ENCODE measurements at places on chromosomes 1 and 21.

DNA sequence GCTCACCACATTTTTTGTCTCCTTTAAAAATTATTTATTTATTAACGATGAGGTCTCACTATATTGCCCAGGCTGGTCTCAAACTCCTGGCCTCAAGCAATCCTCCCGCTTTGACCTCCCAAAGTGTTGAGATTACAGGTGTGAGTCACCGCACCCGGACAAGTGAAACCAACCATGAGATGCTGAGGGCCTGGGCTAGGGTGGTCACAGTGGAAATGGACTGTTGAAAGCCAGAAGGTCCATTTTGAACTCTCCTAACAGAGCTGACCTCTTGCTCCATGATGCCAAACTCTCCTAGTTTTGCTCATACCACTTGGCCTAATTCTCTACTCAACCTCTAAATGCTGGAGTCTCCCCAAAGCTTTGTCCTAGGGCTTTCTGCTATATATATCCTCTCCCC, 109.1 kb downstream of the SLC45A1 start:
- DNase-seq: no peak

DNA sequence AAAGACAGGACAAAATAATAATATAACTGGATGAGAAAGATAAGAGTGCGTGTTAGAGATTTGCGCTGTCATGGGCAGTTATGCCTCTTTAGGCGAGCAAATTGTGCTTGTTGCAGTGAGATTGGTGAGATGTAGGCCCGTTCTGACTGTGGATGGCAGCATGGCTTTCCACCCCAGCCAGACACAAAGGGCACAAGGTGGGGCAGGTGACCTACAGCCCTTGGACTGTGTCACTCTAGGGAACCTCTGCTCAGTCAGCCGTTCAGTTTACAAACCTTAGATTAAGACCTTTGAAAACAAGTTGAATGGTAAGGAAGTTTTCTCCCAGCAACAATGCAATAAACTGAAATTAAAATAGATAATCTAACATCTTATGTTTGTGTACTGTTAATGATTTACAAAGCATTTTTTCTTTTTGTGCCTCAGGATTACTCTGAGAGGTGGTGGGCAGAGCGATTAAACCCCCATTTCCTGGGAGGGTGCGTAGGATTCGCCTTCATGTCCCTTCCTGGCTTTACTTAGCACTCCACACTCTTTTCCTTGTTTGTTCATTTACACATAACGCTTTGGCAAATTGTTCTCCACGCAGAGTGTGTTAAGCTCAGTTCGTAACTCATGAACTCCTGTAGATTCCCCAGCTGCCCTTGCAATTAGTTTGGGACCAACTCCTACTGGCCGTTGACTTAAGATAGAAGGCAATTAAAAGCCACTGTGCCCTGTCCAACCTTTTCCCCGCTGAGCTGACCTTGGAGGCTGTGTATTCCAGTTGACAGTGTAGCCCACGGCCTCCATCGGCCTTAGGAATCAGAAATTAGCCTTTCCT, 58.1 kb upstream of the IGSF5 start:
- no peak for DNase-seq

- DNase-seq: no peak
Measured at GRCh38 chr1:78224861-78225552, 179.2 kb downstream of the GIPC2 start.

DNA sequence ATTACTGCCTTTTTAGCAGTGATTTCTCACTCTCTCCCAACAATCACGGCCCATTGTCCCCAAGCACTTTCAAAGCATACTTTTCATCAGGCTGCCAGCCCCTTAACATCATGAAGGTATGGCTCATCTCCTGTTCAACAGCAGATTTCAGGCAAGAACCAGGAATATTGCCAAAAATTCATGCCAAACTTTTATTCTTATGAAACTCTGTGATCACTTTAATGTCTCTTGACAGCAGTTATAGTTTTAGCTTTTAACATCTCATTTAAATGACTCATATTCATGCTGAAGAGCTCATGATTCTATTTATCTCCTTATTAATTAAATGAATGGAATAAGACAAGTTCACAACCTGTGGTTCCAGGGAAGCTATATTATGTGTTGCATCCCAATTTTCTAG, 235.1 kb downstream of the GRIK1 start:
- no peak for DNase-seq

DNA sequence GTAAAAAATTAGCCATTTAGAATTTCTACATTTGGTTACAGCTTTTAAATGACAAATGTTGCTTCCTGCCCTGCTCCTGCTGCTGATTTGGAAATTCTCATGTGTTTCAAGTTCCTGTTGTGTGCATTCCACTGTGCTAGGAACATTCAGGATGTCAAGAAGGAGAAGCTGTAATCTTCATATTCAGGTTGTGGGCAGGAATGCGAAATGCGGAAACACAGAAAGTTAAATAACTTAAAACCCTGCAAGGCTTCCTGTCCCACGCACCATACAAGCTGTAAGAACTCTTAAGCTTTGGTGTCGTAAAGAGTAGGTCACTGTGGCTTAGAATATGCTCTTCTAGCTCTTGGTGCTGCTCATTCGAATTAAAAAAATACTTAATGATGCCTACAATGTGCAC, 52.6 kb downstream of the S100B start:
- no peak for DNase-seq

- DNase-seq: no peak
Measured at GRCh38 chr1:27455139-27455811, 34.7 kb downstream of the WASF2 start.

GRCh38 chr1:18883636-18884418, 18.5 kb downstream of the ALDH4A1 start:
- peak; percentile 33 for DNase-seq

GRCh38 chr1:81799939-81800694, 617 bp upstream of the ADGRL2 start:
- peak; percentile 24 for DNase-seq

- DNase-seq: no peak
Measured at GRCh38 chr1:68329096-68329835, 96.9 kb upstream of the WLS start.

DNA sequence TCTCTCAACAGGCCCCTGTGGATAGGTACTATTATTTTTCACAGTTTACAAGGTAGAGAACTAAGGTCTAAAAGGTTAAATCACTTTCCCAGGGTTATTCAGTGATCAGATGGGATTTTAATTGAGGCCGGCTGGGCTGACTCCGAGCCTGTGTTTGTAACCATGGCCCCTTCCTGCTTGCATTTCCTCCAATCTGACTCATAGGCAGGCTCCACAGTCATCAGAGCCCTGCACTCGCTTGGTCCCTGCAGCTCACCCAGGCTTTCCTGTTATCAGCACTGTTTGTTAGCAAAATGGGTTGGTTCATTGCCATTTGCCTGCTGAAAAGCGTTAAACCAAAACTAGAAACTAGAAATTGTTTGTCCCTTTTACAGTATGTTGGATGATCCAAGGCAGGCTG, 41.4 kb upstream of the LMX1A start:
- no peak for DNase-seq

GRCh38 chr1:82346141-82346540, 545.4 kb downstream of the ADGRL2 start:
- no peak for DNase-seq

DNA sequence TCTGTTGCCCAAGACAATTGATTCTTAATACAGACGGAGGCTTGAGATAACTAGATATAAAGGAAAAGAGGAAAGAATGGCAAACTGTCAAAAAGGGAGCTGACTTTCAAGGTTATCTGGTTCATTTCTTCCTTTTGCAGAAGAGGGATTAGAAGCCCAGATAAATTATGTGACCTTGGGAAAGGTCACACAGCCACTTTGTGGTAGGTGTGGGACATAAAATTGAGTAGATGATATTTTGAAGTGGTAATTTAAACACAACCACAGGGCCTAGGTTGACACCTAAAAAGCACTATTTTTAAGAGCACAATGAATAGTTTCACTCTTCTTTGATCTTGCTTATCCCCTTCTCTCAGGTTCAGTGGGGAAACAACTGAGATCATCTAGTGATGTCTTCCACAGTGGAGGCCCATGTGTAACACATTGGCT, 16.9 kb upstream of the KIAA0040 start:
- DNase-seq: no peak

DNA sequence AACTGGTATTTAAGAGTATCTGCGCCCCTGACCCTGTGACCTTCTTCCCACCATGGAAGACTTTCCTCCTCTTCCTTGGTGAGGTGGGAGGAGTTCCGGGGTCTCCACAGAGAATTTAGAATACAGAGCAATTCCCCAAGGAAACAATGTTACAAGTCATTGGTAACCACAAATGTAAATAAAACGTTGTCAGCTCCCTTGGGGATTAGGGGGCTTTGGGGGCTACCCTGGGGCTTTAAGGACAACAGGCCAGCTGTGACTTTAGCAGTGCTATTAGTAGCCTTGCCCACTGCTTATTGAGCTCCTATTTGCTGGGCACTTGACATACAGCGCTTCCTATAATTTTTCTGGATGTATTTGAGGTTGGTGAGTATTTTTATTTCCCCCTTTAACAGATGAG, 69.0 kb downstream of the IGSF21 start:
- no peak for DNase-seq

DNA sequence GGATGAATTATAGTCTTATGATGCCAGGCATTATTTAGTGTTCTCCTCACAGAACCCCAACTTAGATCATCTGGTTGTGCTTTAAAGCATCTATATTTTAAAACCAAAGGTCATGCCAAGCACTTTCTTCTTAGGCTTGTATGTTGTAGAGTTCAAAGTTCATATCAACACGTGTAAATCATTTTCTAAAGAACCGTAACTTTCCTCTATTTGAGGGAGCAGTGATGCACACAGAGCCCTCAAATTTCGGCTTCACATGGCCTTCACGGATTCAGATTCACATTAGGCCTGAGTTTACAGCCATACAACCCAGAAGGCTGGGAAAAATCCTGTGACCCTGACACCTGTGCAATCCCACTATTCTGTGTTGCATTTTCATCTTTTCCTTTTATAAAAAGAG, 52.1 kb upstream of the SEC16B start:
- DNase-seq: no peak

DNA sequence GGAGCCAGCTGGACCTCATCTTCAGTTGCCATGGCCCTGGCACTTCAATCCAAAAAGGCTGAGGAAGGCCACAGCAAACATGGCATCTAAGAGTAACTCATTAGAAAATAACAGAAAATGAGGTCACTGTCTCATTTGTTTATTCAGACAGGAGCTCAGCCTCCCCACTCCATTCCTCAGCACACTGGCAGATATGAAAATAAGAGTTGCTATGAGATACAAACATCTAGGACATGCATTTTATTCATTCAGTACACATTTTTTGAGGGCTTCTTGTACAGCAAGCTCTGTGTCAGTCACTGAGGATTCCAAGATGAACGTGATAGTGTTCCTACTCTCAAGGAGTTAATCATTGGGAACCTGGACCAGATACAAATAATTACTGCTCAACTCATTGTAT, 32.7 kb upstream of the TMEM125 start:
- no peak for DNase-seq

Measured in AG04450 (cell line).